SK-N-SH (cell line): ENCODE measurements at places on chromosomes 5 and 9. TPM values are rescaled to one million over a fixed set of nuclear protein-coding genes. Genes with fewer than 3 reads are reported as not detected.

Gene GHR
- polyA plus RNA-seq = 0.02 and 0.03 TPM in 2 replicates

Gene LSM11
- polyA plus RNA-seq = 0.95 and 1.3 TPM in 2 replicates

DNA sequence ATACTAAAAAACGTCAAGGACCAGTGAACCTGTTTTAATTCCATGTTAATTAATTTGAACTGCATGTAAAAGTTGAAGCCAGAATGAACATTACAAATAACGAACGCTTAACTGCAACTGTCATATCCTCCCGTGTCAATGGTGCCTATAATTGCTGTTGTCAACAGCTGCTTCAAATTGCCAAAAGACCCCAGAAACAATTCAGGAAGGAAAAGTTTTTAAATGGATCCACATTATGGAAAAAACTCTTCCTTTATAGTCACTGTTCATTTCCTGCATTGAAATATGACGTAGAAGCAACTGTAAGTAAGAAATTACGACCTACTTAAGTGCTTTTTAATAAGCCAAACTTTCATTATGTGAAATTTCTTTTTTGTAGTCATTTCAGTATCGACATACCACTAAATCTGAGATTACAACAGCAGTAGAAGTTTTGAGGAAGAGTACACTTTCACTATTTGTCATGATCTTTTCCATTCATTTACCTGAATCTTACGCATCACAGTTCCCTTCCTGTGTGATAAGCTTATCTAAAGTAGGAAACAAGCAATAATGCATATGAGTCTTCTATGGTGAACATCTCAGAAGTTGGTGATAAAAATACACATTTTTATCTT lies 37.8 kb downstream of the MEF2C start:
- H3K27me3 ChIP-seq = no peaks in the 10 kb centered on the region
- no peaks in the 10 kb centered on the region for H3K36me3 ChIP-seq
- no peak overlapping the region for H3K4me3 ChIP-seq
- H3K4me1 ChIP-seq = no peaks in the 10 kb centered on the region
- H3K27ac ChIP-seq = no peak overlapping the region

DNA sequence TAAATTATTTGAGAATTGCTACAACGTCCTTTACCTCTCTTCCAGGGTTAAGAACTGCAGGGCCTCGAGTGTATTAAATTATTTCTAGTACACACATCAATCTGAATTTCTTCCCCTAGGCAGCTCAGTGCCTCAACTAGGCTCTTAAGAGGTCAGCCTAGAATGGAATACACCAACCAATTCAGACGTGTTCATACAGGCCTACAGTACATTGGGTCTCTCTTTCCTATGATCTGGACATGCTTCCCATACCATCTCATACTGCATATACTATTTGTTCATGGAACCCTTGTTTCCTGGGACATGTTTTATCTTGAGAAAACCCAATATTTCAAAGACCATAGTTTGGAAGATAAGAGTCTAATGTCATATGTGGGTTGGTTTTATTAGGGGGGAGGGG lies 434.1 kb upstream of the WWC1 start:
- H3K4me1 ChIP-seq = no peaks in the 10 kb centered on the region
- no peaks in the 10 kb centered on the region for H3K27me3 ChIP-seq
- no peak overlapping the region for H3K4me3 ChIP-seq
- no peak for DNase-seq

Gene ADAMTS19
- 0.10 TPM in 1 of 2 replicates, not detected in the other for polyA plus RNA-seq

Gene BRINP1
- polyA plus RNA-seq = 0.34 and 0.41 TPM in 2 replicates
